Activated CD8-positive, alpha-beta memory T cell treated with anti-CD3 and anti-CD28 coated beads for 48 hours (primary cell): ENCODE measurements at places on chromosomes 1 and 21.

- DNase-seq: no peak
Measured at GRCh38 chr21:27001526-27001925, 34.6 kb upstream of the ADAMTS5 start.

- DNase-seq: no peak
Measured at GRCh38 chr1:23799570-23800399, 769 bp downstream of the GALE start.

GRCh38 chr21:43726686-43727518 is 8.0 kb downstream of the PDXK start:
- no peak for DNase-seq

DNA sequence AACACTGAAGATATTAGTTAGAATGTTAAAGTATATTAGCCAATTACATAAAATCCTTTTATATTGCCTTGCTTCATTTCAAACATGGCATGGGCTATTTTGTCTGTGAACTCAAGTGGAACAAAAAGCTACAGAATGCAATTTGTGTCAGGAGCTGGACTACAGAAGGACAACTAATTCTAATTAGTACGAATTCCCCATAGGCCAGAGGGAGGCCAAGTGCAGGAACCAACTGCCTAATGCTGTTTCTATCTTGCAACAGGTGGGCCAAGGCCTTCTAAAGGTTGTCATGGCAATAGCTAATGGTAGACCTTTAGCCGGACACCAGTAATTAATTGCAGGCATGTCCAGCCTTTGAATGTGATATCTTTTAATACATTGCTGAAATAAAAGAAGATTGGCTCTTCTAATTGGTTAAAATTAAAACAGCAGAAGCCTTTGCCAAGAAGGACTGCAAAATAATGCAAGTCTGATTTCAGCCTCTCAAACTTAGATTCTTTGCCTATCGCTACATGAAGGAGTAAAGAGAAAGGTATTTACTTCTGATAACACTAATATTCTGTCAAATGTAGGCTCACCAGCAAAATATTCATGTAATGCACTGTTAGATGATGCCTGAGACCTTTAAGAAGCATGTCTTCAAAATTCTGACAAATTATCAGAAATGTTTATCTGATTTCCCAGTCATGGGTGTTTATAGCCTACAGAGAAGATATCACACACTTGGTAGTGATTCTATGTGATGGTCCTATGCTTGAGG is 232.1 kb downstream of the LMO4 start:
- no peak for DNase-seq

- no peak for DNase-seq
Measured at GRCh38 chr21:28632755-28633408, 359.8 kb downstream of the LTN1 start.

DNA sequence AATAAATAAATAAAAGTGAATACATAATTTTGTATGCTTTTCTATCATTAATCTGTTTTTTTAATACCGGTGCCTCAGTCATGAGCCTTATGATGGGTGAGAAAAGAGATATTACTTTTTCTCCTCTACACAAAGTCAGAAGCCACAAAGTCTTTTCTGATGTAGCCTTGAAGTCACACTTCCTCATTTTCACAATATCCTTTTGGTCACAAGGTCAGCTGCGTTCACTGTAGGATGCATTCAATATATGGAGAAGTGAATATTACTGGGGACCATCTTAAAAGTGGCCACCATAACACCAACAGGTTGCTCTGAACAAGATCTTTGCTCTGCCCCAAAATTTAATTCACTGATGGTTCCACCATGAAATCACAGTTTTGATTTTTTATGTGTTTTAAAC is 83.3 kb upstream of the TNR start:
- DNase-seq: no peak

- DNase-seq: no peak
Measured at GRCh38 chr21:29182691-29183092, 52.2 kb downstream of the MAP3K7CL start.

GRCh38 chr1:22976461-22977243 is 4.0 kb upstream of the LACTBL1 start:
- peak; percentile 24 for DNase-seq

DNA sequence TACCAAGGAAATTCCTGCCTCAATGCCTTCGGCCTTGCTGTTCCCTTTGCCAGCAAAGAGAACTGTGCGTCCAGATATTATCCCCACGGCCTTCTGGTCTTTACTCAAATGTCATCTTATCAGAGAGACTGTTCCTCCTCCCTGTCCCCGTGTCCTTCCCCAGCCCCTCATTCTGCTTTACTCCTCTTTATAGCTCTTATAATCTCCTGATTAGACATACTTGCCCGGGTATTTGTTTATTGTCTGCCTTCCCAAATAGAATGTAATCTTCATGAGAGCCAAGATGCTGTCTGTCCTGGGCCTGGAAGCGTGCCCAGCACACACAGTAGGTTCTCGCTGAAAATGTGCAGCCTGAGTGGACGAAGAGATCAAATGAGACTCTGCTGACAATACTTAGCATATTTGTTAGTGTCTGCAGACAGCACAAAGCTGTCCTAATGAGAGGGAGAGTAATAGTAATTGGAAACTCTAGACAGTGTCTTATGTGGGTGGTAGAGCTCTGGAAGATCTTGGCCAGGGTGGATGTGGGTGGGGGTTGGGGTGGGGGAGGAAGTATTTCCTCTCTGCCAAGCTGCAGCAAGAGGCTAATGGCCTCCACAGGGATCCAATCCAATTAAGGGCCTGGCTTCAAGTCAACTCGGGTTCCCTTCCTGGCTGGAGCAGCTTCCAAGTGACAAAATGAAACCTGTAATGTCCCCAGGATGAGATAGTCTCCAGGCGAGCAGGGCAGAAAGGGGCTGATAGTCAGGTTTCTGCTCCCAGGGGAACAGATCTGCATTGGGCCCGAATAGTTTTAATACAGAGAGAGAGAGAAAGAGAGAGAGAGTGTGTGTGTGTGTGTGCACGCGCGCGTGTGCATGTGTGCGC is 9.5 kb upstream of the CLIC4 start:
- DNase-seq: no peak

- peak; percentile 48 for DNase-seq
Measured at GRCh38 chr1:15950302-15950701, 25.6 kb downstream of the ZBTB17 start.

GRCh38 chr1:230542681-230543080 is 99.6 kb upstream of the COG2 start:
- DNase-seq: no peak

GRCh38 chr1:208942394-208943130 is 641.0 kb upstream of the CAMK1G start:
- no peak for DNase-seq

DNA sequence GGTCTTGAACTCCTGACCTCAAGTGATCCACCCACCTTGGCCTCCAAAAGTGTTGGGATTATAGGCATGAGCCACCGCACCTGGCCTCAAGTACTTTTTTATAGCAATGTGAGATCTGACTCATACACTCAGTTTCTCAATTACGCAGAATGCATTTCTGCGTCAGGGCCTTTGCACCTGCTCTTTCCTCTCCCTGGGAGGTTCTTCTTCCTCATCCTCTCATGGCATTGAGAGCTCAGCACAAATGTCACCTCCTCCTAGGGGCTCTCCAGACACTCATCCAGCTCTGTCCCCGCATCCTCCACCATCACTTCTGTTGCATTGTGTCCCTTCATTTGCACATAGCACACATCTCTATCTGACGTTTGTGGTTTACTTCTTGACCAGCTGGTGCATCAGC is 418.8 kb downstream of the PTPRU start:
- DNase-seq: no peak

DNA sequence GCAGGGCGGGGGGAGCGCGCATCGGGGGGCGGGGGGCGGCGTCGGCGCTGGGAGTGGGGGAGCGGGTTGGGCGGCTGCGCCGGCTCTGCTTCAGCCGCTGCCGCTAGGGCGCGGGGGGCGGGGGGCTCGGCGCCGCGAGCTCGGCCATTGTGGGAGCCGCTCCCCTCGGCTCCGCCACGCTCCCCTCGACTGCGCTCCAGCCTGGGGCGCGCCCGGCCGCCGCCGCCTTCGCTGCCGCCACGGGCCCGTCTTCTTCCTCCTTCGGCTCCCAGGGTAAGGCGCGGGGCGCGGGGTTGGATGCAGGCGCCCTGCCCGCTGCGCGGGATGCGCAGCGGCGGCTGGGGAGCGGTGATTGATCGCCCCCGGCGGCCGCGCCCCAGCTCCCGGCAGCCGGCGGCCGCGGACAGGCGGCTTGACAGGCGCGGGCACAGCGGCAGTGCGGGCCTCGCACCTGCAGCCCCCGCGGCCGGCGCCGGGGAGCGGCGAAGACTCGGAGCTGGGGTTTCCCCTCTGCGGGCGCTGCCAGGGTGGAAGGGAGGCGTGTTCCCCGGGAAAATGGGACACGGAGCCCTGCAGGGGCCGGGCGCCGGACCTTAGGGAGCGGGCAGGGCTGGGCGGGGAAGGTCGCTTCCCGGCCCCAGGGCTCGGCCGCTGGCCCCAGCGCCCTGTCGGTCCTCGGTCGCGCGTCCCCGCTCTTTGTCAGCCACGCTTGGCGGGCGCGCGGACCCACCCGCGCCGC is 55.3 kb downstream of the NDUFS5 start:
- DNase-seq: no peak

- no peak for DNase-seq
Measured at GRCh38 chr1:121445679-121446078, 260.9 kb downstream of the SRGAP2C start.

DNA sequence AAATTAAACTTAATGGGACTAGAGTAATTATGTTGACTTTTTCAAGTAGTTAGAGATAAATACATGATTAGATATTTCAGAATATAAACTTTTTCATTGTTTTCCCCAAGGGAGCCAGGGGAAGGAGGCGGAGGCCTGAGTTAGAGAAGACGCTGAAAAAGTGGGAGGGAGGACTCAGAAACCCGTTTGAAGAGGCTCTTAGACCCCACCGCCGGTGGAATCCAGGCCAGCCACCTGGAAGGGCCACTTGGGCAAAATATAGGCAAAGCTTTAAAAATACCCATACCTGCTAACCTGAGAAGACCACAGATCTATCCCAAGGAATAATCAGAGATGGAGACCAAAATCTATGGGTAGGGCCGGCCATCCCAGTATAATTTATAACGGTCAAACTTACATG is 242.6 kb downstream of the PTPRU start:
- no peak for DNase-seq

DNA sequence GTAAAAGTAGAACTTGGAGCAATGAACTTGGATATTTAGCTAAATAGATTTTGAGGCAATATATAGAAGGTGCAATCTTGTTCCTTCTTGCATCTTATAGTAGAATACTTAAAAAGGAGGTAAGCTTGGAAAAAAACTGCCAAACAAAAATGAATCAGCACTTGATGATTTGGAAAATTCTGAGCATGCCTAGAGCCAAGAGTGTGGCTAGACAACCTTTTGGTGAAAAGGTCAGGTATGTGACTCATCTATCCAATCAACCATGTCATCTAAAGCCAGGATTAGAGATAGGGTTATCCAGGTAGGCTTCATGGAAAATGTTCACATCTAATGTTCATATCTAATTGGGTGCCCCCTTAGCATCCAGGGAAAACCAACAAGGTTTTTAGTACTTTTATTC is 515.0 kb downstream of the COL11A1 start:
- DNase-seq: no peak

- no peak for DNase-seq
Measured at GRCh38 chr1:1966071-1966740, 37.4 kb downstream of the CFAP74 start.

- no peak for DNase-seq
Measured at GRCh38 chr21:34684174-34684876, 15.5 kb downstream of the CLIC6 start.

- DNase-seq: no peak
Measured at GRCh38 chr1:37718901-37719571, 26.7 kb downstream of the CDCA8 start.

DNA sequence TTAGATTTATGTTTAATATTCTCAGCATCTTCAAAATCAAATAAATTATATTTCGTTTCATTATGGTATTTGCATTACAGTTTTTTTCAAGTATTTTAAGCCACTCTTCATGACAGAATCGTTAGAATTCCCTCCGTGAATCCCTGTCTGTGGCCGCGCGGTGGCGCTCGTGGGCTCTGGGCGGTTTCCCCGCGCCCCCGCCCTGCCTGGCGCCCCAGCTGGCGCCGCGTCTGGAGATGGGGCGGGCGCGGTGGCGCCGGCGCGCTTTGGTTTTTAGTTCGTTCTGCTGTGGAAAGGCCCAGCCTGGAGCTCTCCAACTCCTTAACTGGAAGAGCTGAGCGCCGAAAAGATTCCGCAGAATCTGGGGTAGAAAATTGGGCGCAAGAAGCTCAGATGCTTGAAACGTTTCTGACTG is 25.7 kb downstream of the PRMT2 start:
- DNase-seq: no peak

DNA sequence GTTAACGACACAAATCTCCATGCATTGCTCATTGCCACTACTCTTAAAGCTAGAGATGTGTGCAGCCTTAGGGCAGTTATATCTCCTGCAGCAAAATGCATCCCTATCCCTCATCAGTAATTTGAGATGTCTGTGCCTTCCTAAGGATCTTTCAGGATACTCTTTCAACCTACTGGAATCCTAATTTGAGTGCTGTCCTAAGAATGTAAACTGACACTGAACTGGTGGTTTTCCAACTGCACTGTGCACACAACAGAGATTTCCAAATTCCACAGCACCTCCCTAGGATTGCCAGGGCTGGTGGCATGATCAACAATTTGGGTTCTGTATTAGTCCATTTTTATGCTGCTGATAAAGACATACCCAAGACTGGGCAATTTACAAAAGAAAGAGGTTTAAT is 193.9 kb downstream of the LTN1 start:
- DNase-seq: no peak

DNA sequence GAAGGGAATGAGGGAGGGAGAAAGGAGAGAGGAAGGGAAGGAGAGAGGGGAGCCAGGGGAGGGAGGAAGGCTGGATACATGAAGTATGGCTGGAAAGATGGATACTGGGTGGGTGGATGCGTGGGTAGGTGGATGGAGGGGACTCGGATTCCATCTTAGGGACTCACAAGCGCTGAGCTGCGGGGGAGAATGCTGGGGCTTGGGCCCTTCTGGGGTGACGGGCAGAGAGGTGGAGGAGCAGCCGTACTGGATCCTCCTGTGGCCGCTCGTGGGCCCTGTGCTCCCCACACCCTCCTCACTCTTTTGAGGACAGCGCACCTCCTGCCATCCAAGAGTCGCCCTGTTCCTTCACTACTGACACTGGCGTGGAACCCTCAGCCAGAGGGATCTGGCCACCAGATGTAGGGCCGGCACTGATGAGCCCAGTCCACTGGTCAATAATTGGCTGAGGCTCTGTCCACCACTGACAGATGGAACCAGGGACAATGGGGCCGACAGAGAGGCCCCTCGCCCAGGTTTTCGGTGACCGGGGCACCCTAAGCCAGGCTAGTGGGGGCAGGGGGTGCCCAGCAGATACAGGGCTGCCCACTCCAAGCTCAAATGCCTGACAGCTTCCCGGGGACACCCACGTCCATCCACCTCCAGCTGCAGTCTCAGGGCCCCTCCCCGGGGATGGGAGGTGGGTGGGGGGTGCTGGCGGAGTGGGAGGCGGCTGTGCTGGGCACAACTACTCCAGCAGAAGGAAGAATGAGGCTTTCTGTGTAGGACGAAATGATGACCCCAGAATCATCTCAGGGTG is 4.4 kb upstream of the ACTRT2 start:
- DNase-seq: no peak
